ENCODE measurements at places on chromosomes 1 and 21.

DNA sequence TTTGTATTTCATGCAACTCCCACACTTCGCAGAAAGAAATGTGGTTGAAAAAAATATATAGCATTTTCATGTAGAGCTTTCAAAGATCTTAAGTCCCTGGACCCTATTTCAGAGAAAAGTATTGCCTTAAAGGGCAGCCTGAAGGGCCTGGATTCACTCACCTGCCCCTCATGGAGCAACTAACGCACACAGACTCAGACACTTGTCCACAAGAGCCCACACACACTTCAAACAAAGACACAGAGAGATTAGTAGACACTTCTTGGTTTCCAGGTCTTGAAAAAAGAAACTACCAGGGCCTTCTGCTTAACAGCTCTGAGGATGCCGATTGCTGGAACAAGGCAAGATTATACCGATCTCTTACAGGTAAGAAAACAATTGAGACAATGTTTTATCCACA lies 122.2 kb downstream of the ZBTB18 start:
- DNase-seq: no peak

- DNase-seq: no peak
Measured at GRCh38 chr1:24640288-24640687, 2.8 kb upstream of the SRRM1 start.

DNA sequence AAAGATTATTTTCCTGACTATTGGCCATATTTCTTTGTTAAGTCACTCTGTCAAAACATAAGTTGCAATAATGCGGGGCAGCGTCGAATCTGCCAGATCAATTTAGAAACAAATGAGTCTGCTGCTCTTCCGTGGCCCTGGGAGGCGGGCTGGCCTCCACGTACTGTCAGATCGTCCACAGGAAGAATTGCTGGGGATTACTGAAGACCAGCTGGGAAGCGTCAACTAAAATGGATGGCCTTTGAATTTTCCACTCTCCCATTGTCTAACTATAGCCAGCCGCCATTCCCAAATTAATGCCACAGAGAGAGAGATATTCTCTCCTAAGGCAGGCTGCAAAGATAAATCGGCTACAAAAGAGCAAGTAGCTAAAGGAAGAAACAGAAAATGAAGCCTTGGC lies 560.2 kb downstream of the SMYD3 start:
- DNase-seq: no peak

- no peak for DNase-seq
Measured at GRCh38 chr1:18996548-18997177, 40.2 kb upstream of the IFFO2 start.

GRCh38 chr1:178283409-178283808 lies 189.5 kb downstream of the RASAL2 start:
- no peak for DNase-seq

DNA sequence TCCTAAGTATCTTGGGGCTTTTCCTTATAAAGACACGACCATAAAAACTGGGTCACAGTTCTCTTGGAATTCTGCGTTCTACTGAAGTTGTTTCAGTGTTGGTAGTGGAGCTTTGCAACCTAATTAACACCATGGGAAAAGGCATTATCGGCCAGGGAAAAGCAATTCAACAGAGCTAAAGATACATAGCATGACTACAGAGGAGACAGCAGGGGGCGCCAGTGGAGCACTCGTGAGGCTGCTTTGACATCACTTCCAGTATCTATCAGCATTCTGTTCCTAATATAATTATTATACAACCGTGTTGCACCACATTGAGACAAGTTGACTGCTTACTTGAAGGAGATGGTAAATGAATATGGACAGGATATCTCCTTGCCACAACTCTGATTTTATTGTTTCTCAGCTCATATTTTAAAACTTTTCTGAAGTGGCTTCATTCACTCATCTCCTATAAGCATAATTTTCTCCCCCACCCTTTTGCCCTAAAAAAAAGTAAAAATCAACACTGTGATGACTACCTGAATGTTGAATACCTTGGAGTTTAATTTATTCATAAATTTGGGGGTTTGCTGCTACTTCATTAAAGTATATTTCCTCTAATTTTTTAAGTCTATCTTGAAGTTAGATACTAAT lies 39.4 kb downstream of the ZP4 start:
- DNase-seq: peak; percentile 41

DNA sequence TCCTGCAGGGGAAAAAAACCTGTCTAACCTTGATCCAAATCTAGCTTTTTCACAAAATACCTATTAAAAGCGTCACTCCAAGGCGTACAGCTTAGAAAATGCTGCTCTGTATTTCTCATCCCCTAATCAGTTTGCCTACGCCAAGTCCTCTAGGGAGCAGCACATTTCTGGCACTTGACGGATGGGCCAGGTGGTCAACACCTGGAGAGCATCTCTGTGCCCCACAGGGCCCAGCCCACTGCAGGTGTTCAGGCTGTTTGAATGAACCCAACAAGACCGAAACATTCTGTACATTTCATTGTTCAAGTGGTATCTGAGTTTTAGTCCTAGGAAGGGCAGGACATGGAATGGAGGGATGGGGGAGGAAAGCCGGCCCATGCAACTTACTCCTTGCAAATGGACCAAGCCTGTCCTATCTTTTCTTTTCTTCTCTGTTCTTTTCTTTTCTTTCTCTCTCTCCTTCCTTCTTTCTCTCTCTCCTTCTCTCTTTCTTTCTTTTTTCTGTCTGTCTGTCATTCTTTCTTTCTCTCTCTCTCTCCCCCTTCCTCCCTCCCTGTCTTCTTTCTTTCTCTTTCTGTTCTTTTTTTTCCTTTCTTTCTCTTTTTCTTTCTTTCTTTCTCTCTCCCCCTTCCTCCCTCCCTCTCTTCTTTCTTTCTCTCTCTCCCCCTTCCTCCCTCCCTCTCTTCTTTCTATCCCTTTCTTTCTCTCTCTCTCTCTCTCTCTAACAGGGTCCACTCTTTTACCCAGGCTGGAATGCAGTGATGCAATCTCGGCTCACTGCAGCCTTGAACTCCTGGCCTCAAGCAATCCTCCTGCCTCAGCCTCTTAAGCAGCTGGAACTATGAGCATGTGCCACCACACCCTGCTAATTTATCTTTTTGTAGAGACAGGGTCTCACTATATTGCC lies 29.1 kb downstream of the IGFN1 start:
- DNase-seq: no peak

DNA sequence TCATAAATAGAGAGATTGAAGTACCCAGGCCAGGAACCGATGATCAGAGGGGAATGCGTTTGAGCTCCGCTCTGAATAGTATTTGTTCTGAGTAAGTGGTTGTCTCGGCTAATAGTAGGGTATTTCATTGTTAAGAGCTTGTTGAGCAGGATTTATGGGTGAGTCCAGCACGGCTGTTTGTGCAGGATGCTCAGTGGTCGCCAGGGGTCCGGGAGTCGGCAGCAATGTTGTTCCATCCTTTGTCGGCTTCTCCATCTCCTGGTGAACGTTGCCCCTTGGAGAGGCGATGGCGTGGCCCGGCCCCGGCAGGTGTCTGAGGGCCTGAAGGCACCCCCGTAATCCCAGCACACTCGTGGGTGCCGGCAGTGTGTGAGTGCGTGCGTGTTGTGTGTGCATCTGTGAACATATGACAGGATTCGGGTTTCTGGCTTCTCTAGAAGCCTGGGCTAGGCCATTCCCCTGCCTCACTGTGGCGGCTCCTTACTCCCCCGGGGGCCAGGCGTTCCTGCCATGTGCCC lies 160.8 kb upstream of the ARHGEF16 start:
- DNase-seq: no peak

- no peak for DNase-seq
Measured at GRCh38 chr1:163874070-163874469, 552.3 kb downstream of the NUF2 start.

DNA sequence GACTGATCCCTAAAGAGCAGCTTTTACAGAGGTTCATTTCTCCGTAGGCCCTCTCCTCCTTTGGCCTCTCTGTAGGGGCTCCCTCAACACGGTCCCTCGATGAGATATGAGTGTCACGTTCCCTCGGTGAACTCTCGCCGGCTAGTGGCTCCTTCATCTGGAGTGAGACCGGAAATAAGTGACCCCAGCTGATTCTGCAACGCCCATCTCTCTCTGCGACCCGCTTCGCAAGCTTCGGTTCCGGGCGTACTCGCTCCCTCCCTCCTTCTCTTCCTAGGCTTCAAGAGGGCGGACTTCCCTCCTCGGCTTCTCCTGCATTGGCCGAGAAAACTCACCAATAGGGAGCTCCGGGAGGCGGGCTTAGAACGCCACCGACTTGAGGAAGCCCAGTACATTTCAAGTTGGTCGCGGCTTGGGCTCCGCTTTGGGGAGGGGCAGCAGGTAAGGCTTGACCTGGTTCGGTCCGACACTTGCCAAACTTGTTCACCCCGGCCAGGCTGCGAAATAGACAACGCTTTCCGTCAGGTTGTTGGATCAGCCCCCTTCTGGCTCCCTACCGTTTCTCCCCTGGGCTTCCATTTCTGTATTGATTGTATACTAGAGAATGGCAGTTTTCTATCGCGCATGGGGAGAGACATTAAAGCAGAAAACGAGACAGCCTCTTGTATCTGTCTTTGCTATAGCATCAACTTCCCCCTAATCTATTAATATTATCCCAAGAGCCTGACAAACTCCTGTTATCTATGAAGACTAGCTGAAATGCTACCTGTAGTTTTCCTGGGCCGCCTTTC lies at the start of the genes ANKRD34A and POLR3GL:
TSS of gene ANKRD34A (minus strand) at position 248 of the 791 bp plus-strand sequence. CDS start 2,816 bp downstream, outside the sequence.
TSS of gene POLR3GL (plus strand) at position 363 of the 791 bp plus-strand sequence. CDS start 10,176 bp downstream, outside the sequence.
- DNase-seq: peak; percentile 94

- no peak for DNase-seq
Measured at GRCh38 chr1:179598631-179599030, 7.0 kb downstream of the TDRD5 start.

DNA sequence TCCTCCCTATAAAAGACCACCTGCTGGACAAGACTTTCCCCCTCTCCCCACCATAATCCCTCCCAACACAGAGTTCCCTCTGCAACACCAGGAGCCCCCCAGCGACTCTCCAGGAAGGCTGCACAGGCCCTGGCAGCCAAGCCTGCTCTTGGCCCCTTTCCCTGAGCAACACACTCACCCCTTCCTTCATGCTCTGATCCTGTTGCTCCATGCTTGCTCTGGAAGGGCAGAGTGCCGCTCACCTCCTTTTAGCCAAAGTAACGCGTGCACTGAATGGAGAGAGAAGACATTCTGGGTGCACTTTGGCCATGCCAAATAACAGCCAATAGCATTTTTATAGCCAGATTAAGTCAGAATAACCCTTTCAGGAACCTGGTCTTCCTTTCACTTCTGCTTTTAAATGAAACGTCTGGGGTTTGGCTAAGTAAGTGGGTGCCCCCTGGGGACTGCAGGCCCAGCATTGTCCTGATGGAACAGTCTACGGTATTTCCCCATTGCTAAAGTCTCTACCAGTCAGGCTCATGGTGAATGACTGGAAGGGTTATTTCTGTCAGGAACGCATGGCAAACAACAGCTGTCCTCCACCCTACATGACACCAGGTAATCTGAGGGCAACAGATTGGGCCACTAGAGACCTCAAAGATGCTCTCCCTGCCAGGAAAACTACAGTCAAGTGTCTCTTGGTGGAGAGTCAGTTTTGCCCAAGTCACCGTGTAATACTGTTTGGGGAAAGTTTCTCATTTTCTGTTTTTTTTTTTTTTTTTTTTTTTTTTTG lies at the start of gene SLC2A5:
TSS of gene SLC2A5 (minus strand) at position 310 of the 775 bp plus-strand sequence. CDS start at position 211, 99 bp downstream.
- DNase-seq: no peak

- no peak for DNase-seq
Measured at GRCh38 chr1:66351913-66352312, 182.0 kb upstream of the SGIP1 start.

- no peak for DNase-seq
Measured at GRCh38 chr1:25243907-25244306, 3.3 kb downstream of the RSRP1 start.

Measured in H1 (cell line).